KG1 (cell line): ENCODE measurements at places on chromosomes 2 and 18.

DNA sequence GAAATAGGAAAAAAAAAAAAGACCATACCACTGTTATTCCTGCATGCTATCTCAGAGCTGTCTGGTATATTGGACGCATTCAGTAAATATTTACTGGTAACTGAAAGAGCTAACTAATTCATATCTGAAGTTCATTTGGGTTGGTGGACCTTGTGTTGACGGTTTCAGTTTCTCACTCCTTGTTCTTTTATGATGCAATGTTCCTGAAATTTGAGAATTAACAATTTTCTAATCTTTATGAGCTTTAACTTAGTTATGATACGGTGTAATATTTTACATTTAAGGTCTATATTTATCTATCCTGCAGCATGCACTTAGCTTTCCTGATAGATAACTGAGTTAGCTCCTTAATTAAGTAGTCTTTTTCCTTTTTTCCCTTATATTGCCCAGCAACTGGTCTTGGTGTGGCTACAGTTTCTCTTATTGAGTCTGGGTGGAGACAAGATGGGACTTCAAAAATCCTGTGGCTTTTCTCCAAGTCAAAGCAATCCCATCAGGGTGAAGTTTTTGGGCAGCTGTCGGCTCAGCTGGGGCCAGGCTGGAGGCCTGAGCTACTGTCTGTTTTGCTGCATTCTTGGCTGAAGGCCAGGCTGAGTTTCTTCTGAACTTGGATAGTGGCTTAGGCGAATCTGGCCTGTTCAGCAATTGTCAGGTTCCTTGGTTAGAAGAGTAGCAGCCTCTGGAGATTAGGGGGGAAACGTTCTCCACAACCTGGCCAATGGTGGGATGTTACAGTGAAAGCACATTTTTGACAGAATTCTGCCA is 78.4 kb upstream of the MEX3C start:
- DNase-seq = no peak

DNA sequence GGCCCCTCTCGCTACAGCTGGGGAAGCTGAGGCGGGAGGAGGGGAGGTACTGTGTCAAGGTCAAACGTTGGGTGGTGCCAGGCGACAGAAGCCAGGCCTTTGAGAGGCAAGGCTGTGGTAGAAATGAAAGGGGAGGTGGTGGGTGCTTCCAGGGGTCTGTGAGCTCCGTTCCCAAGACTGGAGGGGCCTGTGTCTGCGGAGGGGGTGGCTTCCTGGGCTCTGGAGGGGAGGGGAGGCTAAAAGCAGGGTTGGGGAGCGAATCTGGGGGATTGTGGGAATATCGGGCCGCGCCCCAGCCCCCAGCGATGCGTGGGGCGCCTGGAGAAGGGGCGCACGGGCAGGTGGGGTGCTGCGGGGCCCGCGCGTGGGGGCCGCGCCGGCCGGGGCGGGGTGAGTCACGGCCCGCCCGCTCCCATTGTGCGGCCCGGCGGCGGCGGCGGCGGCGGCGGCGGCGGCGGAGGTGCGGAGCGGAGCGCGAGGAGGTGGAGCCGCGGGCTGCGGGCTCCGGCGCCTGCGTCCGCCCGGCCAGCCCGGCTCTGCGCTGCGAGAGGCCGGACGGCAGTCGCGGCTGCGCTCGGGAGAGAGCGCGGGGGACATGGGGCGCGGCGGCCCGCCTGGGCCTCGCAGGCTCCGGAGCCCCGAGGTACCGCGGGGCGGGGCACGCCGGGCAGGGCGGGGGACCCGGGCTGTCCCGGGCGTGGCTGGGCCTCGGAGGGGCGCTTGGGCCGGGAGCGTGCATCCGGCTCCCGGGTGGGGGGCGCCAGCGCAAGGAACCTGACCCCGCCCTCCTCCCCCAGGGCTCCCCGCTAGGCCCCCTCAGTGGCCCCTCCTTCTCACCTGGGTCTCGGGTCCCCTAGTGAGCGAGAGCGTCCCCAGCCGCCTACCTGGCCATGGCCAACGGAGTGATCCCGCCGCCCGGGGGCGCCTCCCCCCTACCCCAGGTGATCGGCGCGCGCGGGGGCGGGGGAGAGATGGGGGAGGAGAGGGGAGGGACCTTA is at the start of gene SLC4A3:
Gene SLC4A3, plus strand, starts transcription at position 528 of the 998 bp plus-strand sequence. Its CDS starts 363 bp downstream, at position 891.
- DNase-seq = no peak

- no peak for DNase-seq
These were observed 4.2 kb downstream of the CNGA3 start for GRCh38 chr2:98350411-98350810.

DNA sequence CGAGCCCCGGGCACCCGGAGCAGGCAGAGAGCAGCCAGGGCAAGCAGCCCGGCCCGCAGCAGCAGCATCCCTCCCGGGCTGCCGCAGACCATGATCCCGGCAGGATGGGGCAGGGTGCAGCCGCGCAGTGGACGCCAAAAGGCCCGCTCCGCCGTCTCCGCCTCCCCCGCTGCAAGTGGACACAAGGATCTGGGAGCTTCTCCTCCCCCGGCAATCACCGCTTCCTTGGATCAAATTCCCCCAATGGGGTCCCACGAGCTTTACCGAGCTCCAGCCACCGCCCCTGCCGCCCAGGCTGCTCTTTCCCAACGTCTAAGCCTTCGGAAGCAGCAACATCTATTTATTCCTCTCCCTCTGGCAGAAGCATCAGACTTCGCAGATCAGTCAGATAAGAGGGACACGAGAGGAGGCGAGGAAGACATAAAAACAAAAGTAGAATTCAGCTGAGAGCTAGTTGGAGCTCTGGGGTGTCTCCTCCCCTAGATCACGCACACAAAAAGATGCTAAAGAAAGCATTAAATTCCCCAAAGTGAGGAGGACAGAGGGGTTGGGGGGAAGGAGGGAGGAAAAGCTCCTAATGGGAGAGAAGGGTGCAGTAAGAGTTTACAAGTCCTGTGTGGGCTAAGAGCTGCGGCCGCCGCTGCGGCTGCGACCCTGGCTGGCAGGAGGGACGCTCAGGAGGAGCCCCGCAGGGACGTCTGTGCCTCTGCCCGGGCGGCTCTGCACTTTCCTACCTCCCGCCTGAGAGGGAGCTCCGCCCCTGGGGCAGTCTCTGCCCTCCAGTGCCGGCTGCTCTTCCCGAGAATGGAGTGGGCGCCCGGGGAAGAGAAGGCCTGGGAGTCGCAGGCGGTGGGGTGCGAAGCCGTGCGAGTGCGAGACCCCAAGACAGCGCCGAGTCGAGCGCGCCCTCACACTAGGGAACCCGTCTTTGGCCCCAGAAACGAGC is at the start of gene FRZB:
Gene FRZB, minus strand, starts transcription at position 177 of the 946 bp plus-strand sequence. Its CDS starts 85 bp downstream, at position 92.
- no peak for DNase-seq

DNA sequence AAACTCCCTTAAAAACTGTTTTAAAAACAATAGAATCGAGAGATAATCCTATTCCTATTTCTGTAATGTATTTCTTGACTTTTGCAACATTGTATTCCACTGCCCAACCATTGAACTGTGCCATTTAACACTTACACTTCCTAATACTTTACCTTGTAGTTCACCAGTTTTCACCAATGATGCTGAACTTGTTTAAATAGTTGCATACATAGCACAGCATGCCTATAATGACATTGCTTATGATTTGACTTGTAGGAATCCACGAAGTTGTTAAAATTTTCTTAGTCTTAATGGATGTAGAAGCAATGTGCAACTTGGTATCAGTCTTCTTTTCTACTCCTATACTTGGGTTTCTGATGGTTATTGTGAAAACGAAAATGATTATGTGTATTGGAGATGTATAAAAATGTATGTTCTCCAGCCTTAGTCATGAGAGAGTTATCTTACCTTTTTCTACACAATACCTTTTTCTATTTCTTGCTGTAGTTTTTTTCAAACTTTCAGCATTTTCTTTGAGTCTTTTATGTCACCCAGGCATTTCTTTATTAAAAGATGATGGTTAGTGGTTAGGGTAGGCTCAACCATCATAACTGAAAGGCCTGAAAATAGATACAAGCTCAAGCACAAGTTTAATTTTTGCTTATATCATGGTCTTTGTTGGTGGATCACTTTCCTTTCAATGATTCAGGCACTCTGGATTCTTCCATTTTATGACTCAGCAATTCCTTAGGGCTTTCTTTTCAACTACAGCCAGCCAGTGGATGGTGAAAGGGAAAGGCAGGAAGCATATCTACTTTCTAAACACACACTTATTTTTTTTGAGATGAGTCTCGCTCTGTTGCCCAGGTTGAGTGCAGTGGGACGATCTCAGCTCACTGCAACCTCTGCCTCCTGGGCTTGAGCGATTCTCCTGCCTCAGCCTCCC is 9.4 kb downstream of the GPD2 start:
- no peak for DNase-seq

GRCh38 chr2:235330775-235331451 is 162.9 kb upstream of the AGAP1 start:
- DNase-seq = no peak

- no peak for DNase-seq
These were observed 29.3 kb downstream of the SLC14A1 start for GRCh38 chr18:45753286-45753685.

GRCh38 chr2:59824314-59824713 is 729.1 kb downstream of the BCL11A start:
- no peak for DNase-seq

DNA sequence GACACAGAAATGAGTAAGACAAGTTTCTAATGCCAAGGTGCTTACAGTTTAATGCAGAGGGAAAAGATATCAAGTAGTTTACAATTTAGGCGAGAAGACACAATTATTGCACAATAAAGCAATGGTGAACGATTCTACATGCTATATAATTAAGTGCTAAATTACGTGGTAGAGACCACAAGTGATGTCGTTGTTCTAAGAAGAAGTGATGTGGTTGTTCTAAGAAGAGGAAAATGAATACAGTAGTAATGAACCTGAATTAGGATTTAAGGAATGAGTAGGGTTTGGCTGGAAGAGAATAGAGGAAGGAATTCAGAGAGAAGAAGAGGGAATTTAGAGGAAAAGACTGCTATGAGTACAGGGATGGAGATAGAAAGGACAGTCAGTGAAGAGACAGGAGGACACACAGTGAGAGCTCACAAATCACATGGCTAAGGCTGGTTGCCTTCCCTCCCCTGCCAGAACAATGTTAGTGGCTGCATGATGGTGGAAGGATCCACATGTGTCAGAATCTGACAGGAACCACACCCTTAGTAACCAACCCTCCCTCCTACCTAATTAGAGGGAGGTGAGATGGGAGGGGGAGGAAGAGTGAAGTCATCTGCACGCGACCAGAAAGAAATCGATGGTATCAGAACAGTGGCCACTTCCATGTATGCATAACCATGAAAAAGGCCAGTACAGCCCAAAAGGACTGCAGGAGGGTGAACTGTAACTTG is 44.7 kb downstream of the M1AP start:
- no peak for DNase-seq

GRCh38 chr2:59183070-59183469 is 941.9 kb upstream of the FANCL start:
- no peak for DNase-seq
